ENCODE measurements at places on chromosomes 2 and 18.

DNA sequence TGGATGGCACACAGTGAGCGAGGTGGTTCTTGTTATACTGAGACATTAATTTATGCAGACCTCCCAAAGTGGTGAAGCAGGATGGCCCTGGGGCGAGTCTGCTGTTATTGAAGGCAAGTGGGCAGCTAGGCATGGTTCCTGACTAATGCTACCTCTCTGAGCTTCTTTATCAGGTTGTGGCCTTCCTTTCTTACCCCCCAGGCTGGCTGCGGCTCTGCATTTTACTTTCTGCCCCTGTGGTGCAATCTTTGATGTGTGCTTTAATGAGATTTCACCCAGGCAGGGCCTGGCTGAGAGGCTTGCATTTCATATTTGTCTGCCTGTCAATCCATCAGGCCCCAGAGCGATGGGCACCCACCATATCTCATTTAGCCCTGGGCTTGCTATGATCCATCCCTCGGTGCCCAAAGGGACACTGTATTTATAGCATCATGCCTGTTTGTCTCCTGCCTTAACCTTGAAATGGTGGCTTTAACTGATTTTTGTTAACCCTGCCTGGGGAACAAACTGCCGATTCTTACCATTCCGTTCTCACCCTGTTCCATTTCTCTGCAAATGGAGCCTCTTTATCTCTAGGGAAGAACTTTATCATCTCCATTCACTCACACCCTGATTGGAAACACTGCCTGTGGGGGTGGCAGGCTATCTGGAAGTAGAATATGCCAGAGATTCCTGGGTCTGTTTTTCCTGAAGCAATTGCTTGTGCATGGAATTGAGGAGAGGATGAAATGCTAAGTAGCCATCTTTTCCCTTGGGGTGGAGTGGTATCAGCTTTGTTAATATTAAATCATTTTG lies 316.2 kb upstream of the THSD7B start:
- no peak for DNase-seq

- no peak for DNase-seq
Measured at GRCh38 chr2:129212299-129212958, 767.0 kb upstream of the RAB6C start.

- no peak for DNase-seq
Measured at GRCh38 chr2:36197181-36197971, 158.2 kb upstream of the CRIM1 start.

DNA sequence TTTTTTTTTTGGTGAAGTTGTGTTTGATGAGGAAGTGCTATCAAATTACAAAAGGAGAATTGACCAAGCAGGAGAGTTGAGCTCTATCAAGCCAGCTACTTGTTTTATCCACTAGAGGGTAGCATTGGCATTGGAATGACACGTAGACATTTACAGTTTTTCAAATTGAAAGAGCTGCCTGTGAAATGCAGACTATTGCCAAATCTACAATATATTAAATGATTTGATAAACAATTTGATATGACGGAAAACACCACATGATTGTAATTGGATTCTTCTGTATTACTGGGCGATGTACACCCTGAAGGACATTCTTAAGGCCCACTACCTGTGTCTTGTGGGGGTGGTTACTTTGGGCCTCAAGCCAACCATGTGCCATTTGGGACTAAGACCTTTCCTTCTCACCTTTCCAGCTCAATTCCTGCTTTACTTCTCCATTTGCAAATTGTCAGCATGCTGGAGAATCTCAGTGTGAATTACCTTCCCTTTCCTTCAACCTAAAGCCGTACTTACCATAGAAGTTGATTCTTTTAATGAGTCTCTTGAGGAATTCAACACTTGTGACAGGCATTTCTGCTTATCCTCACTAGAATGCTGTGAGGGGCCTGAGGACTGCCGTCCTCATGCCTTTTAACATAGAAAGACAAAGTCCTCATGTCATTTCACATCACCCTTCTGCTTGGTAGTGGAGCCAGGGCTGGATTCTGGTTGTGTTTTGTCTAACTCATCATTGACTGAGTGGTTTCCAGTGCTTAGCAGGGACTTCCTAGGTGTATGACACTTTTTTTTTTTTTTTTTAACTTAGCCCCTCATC lies 134.8 kb upstream of the THUMPD2 start:
- DNase-seq, result peak; percentile 44

DNA sequence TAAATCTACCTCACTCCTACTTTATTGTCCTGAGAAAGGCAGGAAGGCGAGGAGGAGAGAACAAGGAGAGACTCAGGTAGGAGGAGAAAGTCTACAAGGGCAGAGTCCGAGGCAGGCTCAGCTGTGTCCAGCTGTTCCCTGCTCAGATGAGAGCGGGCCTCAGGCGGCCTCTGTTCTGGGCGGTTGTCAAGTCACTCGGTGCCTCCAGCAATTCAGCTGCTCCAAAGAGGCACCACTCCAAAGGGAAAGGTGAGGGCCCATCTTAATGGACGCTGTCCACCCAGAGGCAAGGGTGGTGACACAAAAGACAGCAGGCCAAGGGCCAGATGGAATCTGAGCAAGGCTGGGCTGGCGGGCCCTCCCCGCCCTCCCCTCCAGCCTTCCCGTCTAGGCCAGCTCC lies 101.4 kb upstream of the EPAS1 start:
- DNase-seq, result no peak

DNA sequence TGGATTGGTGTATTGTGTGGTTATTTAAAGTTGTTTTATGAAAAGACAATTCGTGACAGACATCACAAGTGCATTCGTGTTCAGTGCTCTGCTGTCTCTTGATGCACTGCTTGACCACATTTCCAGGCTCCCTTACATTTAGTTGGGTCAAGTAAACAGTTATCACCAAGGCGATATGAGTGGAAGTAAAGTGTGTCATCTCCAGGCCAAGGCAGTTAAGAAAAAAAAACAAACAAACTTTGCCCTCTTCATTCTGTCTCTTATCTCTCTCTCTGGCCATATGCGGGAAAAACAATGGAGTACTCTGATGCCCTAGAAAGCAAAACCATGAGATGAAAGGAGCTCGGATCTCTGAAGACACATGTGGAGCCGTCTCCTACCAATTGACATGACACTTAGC lies 131.1 kb downstream of the DSEL start:
- no peak for DNase-seq

DNA sequence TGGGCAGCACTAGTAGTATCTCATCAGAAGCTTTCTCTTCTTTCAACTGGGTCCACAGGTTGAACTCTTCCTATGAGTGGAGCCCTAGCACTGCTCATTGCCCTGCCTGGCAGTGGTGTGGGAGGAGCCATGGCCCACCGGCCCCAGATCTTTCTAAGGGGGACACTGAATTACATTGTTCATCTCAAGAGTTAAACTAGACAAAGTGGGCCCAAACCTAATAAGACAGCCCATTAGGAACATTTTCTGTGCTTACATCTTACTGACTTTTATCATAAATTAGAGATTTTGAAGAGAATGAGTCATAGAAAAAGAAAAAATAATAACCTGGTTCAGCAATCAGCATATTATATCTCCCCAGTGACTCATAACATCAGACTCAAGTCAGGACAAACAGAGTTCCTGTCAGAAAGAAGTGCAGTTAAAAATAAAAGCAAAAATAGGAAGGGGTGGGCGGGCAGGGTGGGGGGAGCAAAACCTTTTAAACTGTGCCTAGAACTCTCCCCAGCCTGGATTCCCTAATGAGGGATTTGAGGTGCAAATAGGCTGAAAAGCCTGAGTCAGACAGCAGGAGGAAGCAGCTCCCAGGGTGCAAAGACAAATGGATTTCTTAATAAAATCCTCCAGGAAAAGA lies 161.6 kb upstream of the TRIB2 start:
- no peak for DNase-seq

All from NCI-H2081 treated with DMSO at 0.1 percent for 48 hours (cell line).